Esophagus mucosa (tissue), 1 donor: ENCODE measurements at places on chromosomes 16 and 17. TPM values are rescaled to one million over a fixed set of nuclear protein-coding genes. Genes with fewer than 3 reads are reported as not detected.
A peak's percentile ranks its signal among the peaks of the same experiment; 100 is the strongest.

DNA sequence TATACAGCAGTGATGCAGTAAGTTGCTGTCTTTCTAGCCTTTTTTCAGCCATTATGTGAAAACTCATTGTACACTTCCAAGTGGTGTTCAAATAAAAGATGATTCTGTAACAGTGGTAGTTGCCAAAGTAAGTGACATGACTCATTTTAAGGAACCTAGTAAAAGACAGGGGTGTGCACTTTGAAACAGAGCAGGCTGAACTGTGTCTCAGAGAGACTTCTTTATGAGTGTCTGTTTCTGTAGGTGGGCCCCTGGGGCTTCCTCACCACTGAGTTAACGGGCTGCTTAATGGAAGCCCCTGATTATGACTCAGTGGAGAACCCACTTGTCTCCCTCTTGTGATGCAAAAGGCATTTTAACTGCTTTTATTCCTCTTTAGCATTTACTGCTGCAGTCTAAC lies 147.3 kb downstream of the PCTP start:
- ATAC-seq, result no peak

LITAFD gene
- not detected for total RNA-seq

GRCh38 chr17:40958086-40958953 lies 8.4 kb downstream of the KRT39 start:
- peak; percentile 65 for ATAC-seq

DNA sequence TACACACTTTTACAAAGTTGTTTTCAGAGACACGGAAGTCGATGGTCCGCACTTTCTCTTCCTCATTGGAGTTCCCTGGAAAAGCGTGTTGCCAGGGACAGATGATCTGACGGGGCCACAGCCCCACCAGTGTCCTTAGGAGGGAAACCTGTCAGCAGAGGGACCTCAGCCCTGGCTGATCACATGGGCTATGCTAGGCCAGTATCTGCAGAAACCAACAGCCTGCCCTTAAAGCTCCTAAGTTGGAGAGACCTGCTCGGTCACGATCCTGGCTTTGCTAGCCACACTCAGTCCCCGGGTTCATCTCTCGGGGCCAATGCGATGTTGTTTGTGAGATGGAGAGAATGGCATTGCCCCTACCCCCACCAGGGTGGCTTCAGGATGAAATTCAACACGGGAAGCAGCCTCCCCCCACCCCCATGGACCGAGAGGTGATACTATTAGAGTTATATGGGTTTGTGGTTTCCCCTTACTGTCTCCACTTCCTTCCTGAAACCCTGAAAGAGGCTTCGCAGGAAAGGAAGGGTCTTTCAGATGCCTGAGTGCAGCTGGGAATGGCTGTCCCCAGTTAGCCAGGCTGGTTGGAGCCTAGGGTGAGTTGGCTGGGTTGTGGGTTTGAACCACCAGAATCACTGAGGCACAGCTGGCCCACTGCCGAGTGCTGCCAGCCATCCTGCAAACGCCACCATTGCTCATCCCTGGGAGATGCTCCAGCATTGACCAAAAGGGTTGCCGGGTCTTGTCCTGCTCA lies 16.6 kb downstream of the RMI2 start:
- ATAC-seq, result no peak

GRCh38 chr17:80101946-80102663 lies 724 bp downstream of the GAA start:
- peak; percentile 3 for ATAC-seq

DNA sequence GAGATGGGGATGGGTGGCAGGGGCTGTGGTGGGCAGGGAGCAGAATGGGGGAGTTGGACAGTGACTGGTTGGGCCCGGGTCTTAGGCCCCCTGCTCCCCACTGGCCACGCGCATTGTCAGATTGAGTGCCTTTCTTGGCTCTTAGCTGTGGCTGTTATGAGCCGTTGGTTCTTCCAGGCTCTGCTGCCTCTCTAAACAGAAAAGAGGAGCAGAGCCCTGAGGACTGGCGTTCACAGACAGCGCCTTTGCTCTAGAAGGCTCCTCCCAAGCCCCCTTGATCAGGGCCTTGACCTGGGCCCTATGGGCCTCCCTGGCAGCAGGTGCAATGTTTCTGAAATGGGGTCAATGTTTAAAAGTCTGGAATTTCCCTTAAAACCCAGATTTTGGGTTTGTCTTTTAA lies 14.8 kb upstream of the NUDT16L1 start:
- ATAC-seq, result no peak

GRCh38 chr17:67617304-67617899 lies 100.3 kb upstream of the NOL11 start:
- ATAC-seq, result no peak

DNA sequence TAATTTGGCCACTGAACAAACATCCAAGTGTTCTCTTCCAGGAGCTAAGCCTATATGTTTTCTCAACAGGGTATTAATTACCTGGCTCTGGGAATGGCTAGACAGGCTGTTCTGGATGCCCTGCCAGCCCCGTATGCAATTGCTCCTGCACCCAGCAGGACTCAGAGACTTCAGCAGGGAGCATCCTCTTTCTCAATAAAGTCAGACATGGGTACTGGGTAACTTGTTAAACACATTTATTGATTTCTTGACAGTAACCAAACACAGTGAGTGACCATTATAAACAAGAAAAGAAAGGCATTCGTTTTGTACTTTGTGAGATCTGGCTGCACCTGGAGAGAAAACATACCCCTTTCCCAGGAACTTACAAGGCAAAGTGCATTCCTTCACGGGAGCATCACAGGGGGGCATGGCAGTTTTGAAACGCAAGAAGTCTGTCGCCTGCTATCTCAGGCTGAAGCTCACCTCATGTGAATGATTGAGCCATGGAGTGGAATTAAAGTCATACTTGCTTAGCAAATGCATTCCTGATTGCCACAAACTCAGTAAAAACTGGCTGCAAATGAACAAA lies 369.8 kb downstream of the UTP18 start:
- ATAC-seq, result no peak

DNA sequence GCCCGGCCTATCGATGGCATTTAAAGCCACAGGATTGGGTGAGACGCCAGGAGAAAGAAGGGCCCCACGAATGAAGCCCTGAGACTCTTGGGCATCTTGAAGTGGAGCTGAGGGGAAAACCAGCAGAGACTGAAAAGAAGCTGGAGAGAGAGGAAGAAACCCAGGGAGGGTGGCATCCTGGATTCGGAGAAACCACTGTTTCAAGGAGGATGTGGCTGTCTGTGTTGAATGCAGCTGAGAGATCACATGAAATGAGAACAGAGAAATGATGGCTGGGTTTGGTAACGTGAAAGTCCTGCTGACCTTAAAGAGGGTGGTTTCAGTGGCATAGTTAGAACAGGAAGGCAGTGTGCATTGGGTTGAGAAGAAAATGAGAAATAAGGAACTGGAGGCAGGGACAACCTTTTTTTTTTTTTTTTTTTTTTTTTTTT lies 3.8 kb downstream of the TNFSF12 start:
- no peak for ATAC-seq

SALL1 gene
- not detected for total RNA-seq

DNA sequence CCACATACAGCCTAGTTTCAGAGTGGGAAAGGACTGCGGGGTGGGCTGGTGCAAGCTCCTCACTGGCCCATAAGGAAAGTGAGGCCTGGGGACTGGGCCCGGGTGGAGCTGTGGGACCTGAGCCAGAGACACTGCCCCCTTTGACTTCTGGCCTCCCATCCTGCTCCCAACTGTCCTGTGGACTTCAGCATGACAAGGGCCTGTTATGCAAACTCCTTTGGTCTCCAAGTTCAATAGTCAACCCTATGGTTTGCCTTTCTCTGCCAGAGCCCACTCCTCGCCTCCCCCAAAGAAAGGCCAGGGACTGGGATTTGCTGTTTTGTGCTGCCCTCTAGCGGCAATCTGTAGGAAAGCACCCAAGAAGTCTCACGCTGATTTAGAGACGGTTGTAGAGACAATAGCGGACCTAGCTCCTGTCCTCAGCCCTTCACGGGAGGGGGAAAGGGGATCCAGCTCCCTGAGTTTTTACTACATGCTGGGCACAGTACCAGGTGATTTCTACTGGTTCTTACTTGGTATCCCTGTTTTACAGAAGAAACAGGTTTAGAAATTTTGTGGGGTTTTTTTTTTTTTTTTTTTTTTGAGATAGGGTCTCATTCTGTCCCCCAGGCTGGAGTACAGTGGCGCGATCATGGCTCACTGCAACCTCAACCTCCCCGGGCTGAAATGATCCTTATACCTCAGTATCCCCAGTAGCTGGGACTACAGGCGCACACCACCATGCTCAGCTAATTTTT lies 1.2 kb upstream of the TLCD3B start:
- ATAC-seq, result peak; percentile 27

DNA sequence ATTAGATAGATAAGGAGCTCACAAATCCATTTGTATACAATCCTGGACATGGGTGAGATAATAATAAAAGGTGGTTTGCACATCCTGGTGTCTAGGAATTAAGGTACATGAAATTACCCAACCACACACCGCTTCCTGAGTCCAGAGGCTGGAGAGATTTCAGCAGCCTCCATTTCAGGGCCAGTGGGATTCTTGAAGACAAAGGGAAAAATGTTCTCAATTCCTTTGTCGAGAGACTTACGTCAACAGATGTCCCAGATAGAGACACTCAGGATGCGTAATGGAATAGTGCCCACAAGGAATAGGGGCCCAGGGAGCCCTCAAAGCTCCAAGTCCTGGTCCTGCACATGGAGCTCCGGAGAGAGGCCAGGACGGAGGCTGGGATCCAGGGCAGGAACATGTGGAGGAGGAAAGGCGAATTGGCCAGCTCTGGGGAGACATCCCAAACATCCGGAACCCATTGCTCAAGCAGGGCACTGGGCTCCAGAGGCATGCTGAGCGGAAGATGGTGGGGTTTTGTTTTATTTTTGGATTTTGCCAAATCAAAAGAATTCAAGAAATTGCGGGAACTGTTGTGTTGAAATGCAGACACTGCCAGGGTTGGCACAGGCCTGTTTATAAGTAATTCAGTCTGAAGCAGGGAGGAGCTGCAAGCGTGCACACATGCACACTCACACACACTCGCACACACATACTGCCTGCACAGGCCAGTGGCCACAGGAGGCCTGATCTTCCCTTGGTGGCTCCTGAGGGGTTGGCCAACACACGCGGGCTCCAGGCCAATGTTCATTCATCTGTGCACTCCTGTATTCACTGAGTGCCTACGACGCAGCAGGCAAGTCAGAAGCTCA lies 97.2 kb downstream of the NOG start:
- no peak for ATAC-seq

DNA sequence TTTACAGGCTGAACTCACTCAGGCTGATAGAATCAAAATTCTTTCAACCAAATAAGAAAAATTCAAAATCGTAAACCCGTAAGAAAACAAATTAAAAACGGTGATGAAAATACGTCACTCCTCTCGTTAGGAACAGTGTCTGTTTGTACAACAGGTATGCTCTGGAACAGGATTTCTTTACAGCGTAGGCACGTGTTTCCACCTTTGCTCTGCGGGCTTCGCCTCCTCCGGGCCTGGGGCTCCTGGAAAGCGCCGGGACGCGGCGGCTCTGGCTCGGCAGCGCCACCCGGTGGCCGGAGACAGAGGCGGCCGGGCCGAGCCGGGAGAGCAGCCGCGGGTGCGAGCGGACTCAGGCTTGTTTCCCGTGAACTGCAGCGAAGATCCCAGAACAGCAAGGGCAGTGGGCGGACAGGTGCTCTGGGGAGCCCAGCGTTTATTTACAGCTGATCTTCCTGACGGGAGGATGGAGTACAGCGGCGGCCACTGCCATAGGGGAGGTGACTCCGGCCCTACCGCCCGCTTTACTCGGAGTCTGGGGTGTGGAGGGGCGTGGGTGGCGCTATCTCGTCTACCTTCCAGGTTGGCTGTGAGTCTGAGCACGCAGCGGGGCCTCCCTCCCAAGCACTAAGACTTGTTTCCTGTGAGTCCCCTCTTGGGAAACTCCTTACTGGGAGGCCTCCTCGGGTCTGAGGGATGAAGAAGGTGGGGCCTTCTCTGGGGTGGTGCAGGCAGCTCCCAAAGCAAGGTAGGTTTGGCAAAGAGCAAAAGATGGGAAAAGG lies 40.5 kb upstream of the ATP2A3 start:
- peak; percentile 69 for ATAC-seq

TEX19 gene
- total RNA-seq, result not detected

DNA sequence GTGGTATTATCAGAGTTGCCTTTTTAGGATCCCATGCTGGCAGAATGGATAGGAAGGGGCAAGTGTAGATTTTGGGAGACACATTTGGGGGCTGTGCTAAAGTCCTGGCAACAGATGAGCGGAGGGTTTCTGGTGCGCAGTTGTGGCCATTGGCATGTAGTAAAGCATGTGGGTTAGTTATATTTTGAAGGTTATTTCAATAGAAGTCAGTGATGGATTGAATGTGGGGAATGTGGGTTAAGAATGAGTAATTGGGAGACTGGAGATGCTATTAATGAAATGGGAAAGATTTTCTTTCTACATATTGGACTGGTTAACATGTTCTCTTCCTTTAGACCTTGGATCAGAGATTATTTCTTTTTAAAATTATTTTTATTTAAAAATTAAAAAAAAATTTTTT lies 10.0 kb downstream of the DUS2 start:
- no peak for ATAC-seq

MYH13 gene
- 0.16 TPM for total RNA-seq

- ATAC-seq, result no peak
Observed at GRCh38 chr16:57529391-57530103, 6.8 kb downstream of the CCDC102A start.

DNA sequence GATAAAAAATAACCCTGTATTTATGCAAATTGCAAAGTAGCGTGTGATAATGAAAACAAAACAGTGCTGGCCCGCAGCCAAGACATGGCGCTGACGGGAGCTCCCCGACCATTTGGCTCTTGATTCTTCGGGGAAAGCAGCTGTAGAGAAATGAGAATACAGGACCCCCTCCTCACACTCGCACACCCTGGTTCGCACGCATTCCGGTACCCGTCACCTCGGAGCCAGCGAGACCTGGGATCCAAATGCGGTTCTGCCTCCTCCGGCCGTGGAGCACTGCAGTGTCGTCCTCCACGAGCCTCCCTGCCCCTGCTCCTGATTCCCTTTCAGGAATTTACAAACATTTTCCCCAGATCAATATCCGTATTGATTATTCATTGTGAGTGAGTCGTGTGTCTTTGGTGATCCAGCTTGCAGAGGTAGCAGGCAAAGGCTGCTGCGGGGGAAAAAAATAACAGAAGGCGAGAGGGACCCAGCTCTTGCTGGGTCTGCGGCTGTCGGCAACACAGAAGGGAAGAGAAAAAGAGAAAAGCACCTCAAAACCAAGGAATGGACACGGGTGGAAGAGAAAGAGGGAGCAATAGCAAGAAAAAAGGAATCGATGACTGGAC lies 184.1 kb upstream of the ZFHX3 start:
- ATAC-seq, result no peak
